ENCODE measurements at places on chromosomes 7 and 10.

DNA sequence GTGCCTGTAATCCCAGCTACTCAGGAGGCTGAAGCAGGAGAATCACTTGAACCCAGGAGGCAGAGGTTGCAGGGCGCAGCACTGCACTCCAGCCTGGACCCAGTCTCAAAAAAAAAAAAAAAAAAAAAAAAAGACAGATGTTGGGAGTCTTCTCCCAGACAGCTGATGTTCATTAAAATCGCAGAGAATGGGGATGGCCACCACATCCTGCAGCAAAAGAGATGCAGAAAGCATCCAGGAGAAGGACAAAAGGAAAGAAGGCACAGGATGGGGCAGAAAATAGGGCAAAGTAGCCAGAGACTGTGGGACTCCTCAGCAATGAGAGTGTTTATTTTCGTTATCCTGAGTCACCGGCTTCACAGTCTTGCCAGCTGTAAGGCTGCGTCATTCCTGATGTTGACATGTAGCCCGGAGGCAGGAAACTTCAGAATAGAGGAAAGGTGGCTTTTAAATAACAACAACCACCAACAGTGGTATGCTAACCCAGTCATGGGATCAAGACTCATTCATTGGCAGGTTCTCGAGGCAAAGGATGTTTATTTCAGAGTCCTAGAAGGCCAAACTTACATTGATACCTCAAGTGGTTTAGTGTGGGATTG lies 149.5 kb upstream of the SVIL start:
- no peak for DNase-seq

DNA sequence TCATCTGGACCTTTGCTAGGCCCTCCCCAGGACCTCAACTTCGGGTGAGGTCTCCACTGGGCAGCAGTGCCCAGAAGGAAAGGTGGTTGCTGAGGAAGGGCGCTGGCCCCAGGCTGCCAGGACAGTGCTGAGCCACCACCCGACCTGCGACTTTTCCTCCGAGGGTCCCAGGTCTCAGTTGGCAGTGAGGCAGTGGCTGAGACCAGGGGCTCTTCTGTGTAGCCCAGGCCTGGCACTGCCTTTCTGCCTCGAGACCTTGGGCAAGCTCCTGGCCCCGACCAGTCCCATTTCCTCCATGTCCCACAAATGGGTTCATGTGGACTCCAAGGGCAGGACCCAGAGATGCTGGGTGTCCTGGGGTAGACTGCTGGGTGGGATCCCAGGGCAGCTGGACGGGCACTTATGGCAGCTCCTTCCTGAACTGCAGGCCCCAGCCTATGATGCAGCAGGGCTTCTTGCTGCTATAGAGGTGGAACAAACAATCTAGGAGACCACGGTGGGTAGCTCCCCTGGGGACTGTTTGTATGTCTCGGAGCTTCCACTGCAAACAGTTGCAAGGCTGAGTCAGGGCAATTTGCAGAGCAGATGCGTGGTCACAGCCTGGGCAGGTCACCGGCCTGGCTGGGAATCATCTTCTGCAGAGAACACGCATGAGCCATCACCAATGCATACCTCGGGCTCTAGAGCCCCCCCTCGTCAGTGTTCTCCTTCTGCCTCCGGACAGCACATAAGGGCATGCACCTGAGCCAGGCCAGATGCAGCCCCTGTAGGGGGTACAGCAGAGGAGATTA lies 17.9 kb upstream of the LRRC18 start:
- no peak for DNase-seq

DNA sequence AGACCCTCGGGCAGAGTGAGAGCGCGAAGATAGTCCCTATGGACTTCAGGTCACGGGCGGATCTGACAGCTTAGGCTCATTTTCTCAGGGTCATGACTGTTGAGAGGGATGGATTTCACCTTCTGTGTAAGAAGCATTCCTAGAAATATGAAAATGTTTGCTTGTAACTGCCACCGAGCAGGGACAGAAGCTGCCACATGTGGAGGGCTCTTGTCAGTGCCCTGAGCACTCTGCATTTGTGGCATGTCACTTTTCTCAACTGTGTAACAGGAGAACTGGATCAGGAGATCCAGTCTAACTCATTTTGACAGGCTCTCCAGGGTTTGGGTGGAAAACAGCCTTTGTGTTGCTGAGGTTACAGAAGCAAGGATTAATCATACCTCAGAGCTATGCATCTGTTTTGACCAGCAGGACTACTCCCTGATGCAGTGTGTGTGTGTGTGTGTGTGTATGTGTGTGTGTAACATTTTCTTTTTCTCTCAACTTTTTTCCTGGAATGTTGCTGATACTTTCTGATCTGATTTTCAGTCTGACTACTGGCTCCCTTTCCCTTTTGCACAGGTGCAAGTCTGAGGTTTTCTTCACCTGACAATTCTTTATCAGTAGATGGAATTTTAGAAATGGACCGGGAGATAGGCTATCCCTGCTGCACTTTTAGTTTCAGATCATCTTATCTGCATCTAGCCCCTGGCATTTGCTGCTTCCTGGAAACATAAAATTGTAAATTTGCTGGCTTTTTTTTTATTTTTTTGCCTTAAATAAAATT lies 183.3 kb downstream of the STK31 start:
- DNase-seq, result no peak

DNA sequence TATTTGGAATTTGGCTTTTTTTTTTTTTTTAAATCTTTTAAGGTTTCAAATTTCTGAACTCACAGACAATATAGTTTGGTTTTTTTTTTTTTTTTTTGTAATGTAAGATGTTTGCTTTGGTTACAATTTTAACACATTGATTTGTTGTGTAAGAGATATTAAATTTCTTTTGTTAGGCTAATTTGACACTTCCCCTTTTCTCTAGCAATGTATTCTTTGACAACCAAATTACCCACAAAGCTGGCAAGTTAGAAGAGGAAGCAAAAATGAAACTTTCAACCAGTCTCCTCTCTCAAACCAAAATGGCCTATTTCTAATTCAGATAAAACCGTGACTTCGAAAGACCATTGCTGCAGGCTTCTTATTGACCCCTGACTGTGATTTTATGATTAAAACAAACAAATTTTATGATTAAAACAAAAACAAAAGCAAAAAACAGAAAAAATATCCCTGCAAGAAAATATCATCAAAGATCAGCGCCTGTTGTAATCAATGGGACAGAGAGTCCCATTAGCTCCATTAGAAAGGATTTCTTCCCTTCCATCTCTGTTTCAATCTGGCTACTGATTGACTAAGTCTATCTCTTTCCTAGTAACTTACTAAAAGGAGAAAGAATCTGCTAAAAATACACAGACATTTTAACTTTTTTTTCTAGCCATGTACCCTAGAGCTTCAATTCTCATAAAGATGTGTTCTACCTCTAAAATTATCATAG lies 489.2 kb downstream of the MDFIC start:
- DNase-seq, result no peak

GRCh38 chr10:70899096-70899495 lies 10.7 kb upstream of the PCBD1 start:
- no peak for DNase-seq

DNA sequence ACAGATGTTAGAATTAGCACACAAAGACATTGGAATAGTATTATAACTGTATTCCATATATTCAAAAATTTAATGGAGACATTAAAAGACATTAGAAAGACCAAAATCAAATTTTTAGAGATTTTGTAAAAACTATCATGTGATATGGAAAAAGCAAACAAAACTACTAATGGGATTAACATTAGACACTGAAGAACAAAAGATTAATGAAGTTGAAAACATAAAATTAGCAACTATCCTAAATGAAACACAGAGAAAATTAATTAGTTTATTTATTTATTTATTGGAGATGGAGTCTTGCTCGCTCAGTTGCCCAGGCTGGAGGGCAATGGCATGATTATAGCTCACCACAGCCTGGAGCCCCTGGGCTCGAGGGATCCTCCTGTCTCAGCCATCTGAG lies 158.8 kb downstream of the DOCK4 start:
- no peak for DNase-seq

DNA sequence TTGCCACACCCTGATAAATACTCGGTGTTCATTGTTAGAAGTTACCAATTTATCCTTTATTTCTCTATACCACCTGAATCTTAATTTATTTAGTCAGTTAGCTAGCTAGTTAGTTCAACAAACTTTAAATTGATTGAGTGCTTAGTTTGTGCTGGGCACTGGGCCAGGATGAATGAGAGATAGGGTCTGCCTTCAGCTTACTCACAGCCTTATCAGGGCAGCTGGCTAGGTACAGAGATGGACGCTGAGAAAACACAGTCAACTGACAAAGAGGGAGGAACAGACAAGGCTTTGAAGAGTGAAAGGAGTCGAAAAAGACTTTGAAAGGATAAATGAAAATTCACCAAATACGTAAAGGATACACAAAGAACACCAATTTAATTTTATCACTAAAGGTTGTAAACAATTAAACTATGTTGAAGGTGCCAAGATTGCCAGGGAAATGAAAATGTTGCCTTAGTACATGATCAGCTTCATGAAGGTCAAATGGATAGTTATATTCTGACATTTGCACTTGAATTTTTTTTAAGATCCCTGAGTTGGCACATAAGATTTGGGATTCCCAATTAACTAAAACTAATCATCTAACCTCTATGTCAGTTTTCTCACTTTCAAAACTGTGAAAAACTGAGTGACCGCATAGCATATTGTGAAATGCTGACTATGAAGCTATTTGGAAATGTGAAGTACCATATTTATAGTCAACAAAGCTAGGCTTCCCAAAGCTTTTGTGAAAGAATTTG lies 2.1 kb downstream of the CAV2 start:
- no peak for DNase-seq

GRCh38 chr7:76037310-76037709 lies 10.5 kb downstream of the STYXL1 start:
- no peak for DNase-seq

DNA sequence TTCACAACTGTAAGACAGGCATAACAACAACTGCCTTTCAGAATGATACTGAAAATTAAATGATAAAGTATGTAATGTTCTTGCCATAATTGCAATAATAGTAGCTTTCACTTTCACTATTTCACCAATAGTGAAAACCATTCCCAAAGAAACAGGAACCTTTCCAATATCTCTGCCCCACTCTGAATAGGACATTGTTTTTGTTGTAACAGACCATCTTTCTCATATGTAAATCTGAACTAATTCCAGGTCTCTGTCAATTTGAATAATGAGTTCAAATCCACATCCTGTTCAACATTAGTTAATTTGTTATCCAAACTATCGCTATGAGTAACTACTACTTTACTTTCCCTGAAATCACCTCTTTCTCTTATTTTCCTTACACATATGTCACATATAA lies 148.0 kb downstream of the LRRN3 start:
- DNase-seq, result no peak

GRCh38 chr10:130244031-130244927 lies 108.1 kb downstream of the GLRX3 start:
- DNase-seq, result no peak
